ENCODE measurements at places on chromosomes 11 and 22.

- no peak for ATAC-seq
Observed at GRCh38 chr11:43576803-43577521, 103.6 kb upstream of the HSD17B12 start.

DNA sequence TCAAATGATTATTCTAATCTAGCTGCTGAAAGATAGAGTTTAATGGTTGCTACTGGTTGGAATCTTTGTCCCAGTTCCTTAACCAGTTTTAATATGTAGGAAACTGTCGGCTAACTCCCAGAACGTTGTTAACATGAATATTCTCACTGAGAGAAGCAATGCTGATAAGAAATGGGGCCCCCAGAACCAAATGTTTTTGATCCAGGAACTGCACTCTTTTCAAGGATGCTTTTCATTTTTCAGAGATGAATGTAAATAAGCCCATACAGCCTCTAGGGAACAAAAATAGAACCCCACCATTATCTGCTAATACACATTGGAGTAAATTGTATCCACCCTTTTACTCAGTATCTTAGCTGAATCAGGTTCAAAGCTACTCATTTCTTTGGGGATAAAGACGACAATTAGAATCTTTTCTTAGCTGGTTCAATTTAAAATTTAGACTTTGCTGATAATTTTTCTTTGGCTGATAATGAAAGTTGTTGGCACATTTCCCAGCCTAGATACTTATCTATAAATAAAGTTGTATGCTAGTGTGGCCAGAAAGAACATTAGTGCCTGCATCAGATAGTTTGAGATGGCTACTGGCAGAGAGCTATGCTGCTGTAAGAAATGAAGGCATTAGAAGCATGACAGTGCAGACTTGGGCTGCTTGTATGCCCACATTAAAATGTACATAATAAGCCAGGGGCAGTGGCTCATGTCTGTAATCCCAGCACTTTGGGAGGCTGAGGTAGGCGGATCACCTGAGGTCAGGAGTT is 323.3 kb upstream of the PDGFD start:
- ATAC-seq: no peak

- ATAC-seq: no peak
Observed at GRCh38 chr11:78943841-78944240, 369.2 kb upstream of the NARS2 start.

- no peak for ATAC-seq
Observed at GRCh38 chr11:26916805-26917204, 77.1 kb upstream of the FIBIN start.

DNA sequence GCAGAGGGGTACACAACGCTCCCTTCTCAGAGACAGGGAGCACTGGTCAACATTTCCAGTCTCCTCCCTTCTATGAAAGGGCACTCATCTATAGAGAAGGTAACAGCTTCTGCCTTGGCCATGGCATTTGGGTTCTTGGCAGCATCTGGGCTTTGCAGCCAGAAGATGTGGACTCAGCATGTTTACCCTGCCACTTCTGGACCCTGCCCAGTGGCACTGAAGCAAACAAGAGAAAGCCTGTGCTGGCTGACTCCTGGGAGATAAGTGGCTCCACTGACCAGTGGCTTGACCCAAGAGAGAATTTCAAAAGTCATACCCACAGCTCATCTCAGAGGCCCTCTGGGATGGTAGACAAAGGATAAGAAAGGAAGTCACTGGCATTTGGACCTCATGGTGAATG is 8.0 kb downstream of the CSNK2A3 start:
- ATAC-seq: no peak

DNA sequence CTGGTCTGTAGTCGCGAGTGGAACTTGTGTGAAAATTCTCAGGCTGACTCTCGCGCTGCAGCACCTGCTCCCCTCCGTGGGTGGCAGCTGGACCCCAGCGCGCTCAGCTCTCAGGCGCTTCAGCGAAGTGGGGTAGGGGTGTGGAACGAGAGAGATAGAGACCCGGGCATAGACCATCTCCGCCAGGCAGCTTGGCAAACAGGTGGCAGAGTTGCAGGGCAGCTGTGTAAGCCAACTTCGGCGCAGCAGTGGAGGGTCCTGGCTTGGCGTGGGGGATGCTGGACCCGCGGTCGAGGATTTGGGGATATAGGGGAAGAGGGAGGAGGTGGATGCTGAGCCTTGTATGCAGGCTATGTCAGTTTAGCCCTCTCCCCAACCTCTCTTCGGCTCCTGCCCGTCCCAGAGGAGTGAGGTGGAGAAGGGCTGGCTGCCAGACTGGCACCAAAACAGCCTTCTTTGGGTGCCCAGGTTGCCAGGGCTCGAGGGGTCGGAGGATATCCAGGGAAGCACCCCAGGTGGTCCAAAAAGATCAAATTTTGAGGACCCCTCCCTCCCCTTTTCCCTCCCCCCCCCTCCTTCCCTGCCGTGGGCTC is 746 bp upstream of the CALCB start:
- ATAC-seq: no peak

DNA sequence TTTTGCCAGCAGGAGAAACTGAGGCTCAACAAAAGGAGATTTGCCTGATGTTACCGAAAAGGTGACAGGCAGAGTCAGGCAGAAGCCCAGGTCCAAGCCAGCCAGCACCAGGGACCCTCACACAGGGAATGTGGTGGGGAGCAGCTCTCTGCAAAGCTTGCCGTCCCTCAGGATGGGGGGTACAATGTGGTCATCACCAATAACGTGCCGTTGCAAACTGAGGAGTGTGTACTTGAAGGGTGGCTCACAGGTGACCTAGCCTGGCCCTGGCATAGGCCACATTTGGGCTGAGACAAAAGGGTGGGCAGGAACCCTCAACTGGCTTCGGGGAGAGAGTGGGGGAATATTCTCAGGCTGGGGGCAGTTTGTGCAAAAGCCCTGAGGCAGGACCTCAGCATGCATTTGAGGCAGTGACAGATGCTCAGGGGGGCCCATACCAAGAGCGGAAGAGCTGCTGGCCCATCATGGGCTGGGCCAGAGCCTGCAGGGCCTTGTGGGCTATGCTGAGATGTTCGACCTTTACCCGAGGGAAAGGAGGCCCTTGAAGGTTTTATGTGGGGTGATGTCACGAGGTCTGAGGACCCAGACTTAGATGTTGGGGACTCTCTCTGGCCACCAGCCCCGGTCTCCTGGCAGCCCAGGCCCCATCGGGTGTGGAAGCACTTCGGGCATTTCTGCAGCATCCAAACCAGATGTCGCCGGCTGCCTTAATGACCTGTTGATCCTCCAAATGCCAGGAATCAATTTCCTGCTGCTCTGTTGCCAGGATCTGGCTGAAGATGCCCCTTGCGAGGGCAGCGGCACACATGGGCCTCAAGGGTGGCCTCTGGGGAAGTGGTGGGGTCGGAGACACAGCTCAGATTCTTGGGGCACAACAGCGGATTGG is 57.4 kb upstream of the SHISAL1 start:
- ATAC-seq: no peak

DNA sequence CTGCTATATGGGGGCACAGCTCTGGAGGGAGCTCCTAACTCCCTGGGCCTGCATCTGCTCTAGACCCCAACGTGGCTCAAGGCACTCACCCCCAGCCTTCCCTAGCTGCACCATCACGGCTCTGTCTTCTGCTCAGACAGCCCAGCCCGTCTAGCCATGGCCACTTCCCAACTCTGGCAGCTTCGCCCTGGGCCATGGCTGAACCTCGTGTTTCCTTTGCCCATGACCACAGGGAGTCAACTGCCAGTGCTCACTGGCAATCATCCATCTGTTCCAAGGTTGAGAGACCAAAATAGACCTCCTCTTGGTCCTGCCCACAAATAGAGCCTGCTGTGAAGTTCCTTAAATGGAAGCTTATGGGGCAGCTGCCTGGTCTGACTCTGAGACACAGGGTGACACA is 5.4 kb downstream of the LMO1 start:
- ATAC-seq: no peak

- ATAC-seq: no peak
Observed at GRCh38 chr11:118924591-118925585, 838 bp downstream of the BCL9L start.

DNA sequence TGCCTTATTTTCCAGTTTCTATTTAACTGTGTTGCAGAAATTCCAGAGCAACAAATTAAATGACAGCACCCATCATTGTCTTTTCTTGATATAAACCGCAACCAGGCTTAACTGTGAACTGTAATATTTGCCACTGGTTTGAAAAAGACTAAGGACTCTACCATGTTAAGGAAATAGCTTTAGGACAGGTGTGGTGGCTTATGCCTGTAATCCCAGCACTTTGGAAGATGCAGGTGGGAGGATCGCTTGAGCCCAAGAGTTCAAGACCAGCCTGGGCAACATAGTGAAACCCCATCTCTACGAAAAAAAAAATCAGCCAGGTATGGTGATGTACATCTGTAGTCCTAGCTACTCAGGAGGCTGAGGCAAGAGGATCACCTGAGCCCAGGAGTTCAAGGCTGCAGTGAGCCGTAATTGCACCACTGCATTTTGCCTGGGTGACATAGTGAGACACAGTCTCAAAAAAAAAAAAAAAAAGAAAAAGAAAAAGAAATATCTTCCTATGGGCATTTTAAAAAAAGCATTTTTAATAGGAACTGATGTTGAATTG is 28.8 kb downstream of the HIRA start:
- ATAC-seq: no peak

GRCh38 chr11:70333261-70333660 is 62.8 kb downstream of the PPFIA1 start:
- no peak for ATAC-seq

- no peak for ATAC-seq
Observed at GRCh38 chr22:45964372-45964771, 12.6 kb downstream of the WNT7B start.

- no peak for ATAC-seq
Observed at GRCh38 chr11:115237578-115237977, 266.6 kb downstream of the CADM1 start.

GRCh38 chr11:44936525-44936924 is 14.2 kb downstream of the TP53I11 start:
- peak; percentile 80 for ATAC-seq

GRCh38 chr11:125903711-125904659 is at the start of gene DDX25:
DDX25 (plus strand) TSS chr11:125904508; CDS start chr11:125904518, 10 bp downstream.
- peak; percentile 71 for ATAC-seq

DNA sequence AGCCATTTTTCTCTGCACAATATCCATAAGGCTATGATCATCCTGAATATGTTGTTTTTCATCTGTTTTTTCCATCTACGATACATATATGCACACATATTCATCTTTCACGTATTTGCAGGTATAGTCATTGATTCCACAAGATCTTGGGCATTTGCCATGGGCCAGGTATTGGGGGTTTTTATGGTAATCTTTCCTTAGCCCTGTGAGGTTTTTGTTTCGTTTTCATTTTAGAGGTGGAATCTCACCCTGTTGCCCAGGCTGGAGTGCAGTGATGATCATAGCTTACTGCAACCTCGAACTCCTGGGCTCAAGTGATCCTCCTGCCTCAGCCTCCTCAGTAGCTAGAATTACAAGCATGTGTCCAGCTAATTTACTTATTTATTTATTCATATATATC is 20.0 kb downstream of the CD6 start:
- ATAC-seq: no peak

GRCh38 chr11:16469968-16470367 is 113.6 kb upstream of the SOX6 start:
- no peak for ATAC-seq

GRCh38 chr11:69811431-69811830 is 7.8 kb downstream of the FGF3 start:
- no peak for ATAC-seq

- ATAC-seq: no peak
Observed at GRCh38 chr11:69511358-69512055, 30.0 kb downstream of the LINC01488 start.

DNA sequence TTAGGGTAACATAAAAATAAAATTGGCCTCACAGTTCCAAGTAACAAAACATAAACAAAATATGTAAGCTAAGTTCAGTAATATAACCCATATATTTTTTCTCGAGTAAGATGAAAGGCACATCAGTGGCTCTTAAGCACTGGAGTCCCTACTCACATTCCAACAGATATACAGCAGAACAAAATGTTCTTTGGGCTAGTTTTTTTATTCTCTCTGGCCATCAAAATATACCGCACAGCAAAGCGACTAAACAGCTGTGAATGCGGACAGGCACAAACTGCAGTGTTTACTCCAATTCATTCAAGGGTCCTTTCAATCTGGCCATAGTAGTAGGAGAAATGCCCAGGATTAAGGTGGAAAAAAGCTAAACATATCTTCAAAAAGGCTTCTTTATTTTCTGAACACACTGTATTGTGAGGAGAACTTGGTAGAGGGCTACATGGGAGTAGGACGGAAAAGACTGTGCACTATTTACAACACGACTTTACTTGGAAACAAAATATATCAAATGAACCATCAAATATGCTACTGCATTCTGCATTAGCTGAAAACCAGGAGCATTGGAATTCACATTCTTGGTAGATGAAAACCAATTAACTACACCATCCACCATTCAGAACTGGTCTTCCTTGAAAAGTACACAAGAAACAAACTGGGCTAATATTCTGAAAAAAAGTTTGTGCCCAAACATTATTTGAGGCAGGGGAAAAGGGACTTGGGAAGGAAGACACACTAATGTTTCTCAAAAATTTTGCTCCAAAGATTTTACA is 4.4 kb downstream of the CDON start:
- ATAC-seq: no peak

DNA sequence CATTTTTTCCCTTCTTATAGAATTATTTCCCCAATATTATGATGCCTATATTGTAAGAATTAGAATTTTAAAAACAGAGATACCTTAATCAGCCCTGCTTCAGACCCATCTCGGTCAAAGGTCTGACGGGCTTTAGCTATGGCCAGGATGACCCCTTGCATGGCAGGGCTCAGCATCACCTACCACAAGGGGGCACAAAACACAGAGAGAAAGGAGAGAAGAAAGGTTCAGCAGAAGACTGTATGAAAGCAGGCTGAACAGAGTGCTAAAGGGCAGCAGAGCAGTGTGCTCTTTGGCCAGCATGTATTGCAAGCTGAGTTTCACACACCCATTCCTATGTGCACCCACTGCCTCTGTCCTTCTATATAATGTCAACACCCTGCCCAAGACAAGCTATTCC is 26.8 kb downstream of the CLDN25 start:
- ATAC-seq: no peak

DNA sequence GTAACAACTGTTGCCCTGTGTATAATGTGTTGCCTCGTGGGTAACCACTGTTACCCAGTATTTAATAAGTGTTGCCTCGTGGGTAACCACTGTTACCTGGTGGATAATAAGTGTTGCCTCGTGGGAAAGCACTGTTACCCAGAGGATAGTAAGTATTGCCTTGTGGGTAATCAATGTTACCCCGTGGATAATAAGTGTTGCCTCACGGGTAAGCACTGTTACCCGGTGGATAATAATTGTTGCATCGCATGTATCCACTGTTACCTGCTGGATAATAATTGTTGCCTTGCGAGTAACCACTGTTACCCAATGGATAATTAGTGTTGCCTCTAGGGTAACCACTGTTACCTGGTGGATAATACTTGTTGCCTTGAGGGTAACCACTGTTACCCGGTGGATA is 17.1 kb upstream of the NXPE4 start:
- ATAC-seq: no peak
